NCI-H1436 treated with DMSO at 0.1 percent for 48 hours (cell line): ENCODE measurements at places on chromosomes 3 and 15.

DNA sequence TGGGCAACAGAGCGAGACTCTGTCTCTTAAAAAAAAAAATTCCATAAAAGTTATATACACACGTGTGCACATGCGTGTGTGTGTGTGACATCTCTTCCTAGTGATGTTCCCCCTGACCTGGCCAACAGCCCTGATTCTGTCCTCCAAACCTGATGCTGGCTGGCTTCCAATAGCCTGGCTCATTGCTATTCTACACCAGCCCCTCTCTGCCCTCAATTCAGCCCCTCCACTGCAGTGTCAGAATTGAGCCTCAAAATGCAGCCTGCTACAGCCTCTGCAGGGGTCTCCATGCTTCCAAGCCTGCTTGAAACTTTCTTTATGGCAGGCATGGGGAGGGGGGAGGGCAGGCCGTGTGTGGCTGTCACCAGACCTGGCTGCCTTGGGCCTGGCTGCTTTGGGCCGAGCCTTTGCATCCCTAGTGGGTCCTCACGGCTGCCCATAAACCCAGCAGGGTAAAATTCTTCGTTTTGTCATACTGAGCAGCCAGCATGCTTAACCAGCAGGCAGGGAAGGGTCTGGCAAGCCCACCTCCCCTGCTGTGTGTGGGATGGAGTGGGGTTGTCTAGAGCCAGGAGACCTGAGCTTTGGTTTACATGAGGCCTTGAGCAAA, 22.7 kb upstream of the DOCK3 start:
- no peak for DNase-seq

GRCh38 chr15:36370731-36371112, 208.7 kb upstream of the CDIN1 start:
- DNase-seq: no peak

GRCh38 chr3:120348065-120348990, 826 bp downstream of the LRRC58 start:
- no peak for DNase-seq

DNA sequence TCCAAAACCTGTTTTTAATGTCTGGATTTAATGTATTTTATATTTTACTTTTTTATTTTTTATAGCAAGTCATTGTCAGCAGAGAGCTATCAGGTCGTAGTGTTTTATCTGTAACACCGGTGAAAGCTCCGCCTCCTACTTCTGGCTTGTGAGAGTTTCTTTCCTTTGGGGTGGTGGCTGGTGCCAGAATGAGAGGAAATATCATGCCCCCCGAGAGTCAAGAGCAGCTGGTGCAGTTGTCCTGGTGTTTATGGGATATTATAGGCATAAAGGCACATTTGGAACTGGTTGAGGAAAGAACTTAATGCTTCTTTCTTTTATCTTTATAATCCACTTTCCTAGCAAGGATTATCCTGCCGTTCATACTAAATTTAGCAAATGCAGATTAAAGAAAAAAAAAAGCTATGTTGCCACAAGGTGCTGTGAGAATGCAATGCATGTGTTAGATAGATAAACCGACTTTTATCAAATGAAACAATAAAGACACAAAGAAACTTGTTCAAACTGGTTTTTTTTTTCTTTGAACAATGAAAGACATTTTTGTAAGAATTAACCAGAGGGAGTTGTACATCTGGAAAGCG, 260.1 kb upstream of the PLSCR5 start:
- no peak for DNase-seq

DNA sequence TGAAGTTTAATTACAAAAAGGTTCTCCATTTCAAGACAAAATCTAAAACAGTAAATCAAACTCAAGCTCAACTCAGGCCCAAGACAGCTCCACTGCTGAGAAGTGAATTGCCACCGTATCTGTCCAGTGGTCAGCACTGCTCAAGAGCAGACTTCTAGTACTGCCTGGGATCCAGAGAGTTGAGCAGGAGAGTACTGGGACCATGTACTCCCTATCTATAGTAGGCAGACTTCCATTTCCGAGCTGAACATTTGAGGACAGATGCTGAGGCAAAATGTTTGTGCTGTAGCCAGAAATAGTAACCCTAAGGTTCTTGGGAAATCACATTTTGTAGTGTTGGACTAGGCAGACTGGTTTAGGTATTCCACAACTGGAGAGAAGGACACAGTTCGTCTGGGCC, 44.1 kb downstream of the MRPL3 start:
- no peak for DNase-seq

GRCh38 chr3:148042663-148043445, 633.7 kb downstream of the ZIC1 start:
- no peak for DNase-seq

- no peak for DNase-seq
Measured at GRCh38 chr3:155629056-155629455, 115.8 kb downstream of the PLCH1 start.

DNA sequence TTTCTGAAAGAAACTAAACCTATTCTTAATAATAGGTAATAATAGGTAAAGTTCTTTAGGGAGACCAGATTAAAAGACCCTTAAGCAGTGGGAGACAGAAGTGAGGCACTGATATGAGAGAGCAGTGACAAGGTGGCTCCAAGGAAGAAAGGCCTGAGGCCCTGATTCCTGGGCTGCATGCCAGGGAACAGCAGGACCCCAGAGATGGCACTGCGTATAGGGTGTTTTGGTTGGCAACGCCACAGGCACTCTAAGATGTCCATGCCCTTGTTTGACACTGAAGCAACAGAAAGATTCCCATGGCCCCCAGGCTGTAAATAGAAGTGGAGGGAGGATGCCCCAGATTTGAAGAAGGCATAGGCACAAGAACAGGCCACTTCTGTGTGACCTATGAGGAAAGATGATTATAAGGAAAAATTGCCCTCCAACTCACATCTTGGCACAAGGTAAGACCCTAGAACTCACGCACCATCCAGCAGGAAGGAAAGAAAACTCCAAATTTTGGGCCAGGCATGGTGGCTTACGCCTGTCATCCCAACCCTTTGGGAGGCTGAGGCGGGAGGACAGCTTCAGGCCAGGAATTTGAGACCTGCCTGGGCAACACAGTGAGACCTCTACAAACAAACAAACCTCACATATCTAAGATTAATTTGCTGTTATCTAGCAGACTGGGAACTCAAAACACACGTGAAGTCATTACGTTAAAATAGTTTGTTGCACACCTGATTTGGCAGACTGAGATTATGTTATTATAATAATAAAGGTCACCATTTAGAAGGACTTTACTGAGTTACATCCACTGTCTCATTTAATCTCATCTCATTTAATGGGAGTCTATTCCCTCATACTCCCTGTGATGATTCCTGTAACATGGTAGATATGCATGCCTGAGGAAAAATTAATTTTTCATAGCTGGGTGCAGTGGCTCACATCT, 10.5 kb upstream of the BLM start:
- DNase-seq: no peak

DNA sequence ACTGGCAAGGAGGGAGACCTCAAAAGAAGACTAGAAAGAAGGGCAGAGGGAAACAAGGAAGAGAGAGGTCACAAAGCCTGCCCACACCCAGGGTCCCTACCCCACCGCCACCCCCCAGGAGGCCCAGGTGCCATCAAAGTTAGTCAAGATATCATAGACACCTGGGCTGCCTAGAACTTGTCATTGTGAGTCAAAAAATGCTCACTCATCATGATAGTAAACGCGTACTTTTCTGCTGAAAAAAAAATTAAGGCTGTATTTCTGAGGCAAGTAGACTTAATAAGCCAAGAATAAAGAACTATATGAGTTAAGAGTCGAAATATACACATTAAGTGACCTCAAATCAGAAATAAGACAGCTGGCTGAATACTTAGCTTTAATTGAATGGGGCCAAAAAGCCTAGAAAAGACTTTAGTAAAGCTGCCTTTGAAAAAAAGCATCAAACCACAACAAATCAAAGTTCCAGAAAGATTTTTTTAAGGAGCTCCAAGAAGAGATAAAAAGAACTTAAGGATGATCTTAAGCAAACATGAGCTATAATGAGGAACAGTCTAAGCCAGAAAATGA, 415.5 kb upstream of the PPP2R3A start:
- DNase-seq: no peak

GRCh38 chr3:106699122-106699521, 678.1 kb upstream of the CCDC54 start:
- DNase-seq: peak; percentile 96

- DNase-seq: no peak
Measured at GRCh38 chr3:37907906-37908305, 46.2 kb downstream of the CTDSPL start.

- DNase-seq: no peak
Measured at GRCh38 chr15:81049835-81050234, 49.1 kb downstream of the TLNRD1 start.

DNA sequence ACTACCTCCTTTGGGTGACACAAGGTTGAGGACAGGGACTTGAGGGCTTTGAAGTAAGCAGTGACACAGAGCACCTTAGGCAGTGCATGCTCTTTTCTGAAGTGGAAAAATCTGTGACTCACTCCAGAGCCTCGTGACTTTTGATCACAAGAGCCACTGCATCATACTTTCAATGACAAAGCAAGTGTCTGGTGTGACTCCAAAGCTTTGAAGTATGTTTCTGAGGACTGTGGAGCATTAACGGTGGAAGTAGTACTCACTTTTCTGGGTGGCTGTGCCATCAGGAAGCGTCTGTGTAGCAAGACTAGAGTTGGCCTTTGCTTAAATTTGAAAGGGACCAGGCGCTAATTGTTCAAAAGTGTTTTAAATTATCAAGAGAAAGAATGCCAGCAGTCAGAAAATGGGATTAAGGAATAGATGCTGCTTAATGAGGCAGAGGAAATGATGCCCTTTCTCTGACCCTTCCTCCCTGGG, 210.7 kb upstream of the TRIM42 start:
- no peak for DNase-seq

- peak; percentile 57 for DNase-seq
Measured at GRCh38 chr15:26628879-26629529, 143.9 kb downstream of the GABRB3 start.

GRCh38 chr15:38266247-38266986, 13.8 kb downstream of the SPRED1 start:
- DNase-seq: no peak

- DNase-seq: no peak
Measured at GRCh38 chr3:28347374-28348264, 902 bp upstream of the ZCWPW2 start.

DNA sequence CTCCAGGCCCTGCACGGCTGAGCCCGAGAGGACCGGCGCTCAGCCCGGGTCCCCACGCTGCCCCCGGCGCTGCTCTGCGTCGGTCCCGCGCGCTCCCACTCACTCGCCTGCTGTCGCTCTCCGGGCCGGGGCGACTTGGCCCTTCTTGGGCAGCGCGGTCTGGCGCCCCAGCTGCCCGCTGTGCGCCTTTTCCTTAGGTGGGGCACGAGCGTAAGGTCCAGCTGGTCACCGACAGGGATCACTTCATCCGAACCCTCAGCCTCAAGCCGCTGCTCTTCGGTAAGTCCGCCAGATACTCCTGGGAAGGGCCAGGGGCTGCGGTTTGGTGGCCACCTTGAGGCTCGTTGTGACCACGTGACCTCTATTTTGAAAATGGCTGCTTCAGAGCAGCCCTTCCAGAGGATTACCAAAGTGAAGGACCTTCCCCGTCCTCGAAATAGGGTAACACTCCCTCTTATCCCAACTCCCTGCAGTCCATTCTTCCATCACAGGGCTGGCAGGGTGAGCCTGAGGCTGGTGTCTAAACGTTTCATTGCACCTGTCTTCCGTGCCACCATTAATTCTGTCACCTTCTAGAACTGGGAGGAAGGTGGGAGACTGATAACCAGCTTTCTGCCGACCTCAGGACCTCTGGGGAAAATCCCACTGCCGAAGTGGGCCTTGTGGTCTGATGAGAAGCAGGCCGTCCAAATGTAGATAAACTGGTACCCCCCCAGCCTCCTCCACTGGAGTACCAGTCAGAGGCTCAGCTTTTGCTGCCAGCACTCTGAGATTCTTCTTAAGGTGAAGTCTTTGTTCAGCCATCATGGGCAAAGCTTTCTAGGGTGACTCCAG, 812 bp downstream of the P4HTM start:
- no peak for DNase-seq

DNA sequence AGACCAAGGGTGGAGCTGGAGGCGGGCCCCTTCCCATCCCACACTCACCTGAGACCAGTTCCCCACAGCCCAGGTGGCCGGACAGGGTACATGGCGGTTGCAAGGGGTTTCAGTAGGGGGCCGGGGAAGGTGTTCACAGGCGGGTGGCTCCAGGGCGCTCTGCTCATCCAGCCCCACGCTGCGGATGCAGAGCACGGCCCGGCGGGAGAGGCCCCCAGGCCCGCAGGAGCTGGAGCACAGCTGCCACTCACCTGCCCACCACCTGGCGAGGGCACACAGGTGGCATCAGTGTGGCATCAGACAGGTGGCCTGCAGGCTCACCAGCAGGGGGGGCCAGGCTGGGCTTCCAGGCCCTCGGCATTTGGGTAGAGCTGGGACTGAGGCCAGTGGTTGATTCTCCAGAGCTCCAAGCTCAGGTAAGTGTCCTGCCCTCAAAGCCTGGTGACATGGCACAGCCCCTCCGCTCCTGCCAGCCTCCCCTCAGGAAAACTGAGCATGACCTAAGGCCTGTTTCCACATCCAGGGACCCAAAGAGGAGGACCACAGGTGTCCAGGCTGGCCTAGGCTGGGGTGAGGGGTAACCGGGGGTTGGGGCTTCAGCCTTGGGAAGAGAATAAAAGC, 43.8 kb downstream of the ADAMTS7 start:
- DNase-seq: no peak

- DNase-seq: no peak
Measured at GRCh38 chr3:197713477-197713822, 23.3 kb downstream of the RUBCN start.

GRCh38 chr15:25810631-25811091, 52.5 kb downstream of the ATP10A start:
- no peak for DNase-seq

GRCh38 chr3:154548341-154548740, 118.4 kb upstream of the GPR149 start:
- DNase-seq: no peak

GRCh38 chr3:61565569-61565968, 4.2 kb downstream of the PTPRG start:
- no peak for DNase-seq

DNA sequence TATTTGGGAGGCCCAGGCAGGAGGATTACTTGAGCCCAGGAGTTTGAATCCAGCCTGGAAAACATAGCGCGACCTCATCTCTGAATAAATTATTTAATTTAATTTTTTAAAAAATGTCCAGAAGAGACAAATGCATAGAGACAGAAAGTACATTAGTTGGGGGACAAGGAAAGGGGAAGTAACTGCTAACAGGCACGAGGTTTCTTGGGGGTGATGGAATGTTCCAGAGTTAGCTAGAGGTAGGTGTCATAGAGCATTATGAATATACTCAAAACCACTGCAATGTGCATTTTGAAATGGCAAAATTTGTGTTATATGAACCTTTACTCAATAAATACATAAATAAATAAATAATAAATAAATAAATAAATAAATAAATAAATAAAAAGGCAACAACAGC, 31.7 kb upstream of the CYP11A1 start:
- no peak for DNase-seq

GRCh38 chr3:7562892-7563291, 702.0 kb downstream of the GRM7 start:
- DNase-seq: no peak

GRCh38 chr15:90915216-90915807, 12.2 kb downstream of the MAN2A2 start:
- DNase-seq: no peak
